ENCODE measurements at places on chromosomes 3 and 15.

DNA sequence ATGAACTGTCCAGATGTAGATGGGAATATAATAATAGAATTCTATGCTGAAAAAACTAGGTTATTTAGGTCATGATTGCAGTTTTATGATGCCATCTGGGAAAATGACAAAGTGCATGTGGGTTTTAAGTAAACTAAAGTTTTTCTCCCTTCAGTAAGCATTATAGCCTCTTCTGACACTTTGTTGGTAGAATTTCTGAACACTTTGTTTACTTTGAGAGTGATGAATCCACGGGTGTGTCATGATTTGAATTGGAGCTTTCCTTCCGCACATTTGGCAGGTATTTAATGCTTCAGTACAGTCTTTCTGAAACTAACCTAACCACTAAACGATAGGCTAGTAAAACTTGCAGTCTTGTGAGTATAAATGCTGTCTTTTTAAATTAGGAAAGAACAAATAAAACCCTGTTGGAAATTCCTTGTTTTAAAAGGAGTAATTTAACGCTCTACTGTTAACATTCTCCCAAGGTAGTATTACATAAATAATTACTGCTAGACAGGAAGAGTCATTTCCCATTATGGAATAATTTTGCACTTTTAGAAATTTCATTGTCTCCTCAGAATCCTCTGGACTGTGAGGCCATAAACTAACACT lies 7.0 kb downstream of the FILIP1L start:
- DNase-seq, result no peak

DNA sequence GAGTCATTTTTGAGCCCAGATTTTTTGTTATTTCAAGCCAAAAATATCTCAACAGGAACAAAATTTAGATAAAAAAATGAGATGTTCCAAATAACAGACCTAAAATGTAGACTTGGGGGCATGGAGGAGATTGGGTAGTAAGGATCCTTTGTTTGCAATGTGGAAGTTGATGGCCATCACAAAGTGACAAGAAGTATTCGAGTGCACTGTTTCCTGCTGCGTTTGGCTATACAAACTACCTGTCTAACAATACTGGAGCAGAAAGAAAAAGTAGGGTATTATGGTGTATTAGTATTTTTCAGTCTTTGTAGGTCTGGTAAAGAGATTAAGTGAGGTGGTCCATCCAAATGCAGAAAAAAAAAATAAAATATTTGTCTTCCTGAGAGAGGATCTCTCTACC lies 284.2 kb downstream of the C3orf38 start:
- DNase-seq, result no peak

- DNase-seq, result no peak
These were observed 186.1 kb upstream of the CGNL1 start for GRCh38 chr15:57190208-57190607.

DNA sequence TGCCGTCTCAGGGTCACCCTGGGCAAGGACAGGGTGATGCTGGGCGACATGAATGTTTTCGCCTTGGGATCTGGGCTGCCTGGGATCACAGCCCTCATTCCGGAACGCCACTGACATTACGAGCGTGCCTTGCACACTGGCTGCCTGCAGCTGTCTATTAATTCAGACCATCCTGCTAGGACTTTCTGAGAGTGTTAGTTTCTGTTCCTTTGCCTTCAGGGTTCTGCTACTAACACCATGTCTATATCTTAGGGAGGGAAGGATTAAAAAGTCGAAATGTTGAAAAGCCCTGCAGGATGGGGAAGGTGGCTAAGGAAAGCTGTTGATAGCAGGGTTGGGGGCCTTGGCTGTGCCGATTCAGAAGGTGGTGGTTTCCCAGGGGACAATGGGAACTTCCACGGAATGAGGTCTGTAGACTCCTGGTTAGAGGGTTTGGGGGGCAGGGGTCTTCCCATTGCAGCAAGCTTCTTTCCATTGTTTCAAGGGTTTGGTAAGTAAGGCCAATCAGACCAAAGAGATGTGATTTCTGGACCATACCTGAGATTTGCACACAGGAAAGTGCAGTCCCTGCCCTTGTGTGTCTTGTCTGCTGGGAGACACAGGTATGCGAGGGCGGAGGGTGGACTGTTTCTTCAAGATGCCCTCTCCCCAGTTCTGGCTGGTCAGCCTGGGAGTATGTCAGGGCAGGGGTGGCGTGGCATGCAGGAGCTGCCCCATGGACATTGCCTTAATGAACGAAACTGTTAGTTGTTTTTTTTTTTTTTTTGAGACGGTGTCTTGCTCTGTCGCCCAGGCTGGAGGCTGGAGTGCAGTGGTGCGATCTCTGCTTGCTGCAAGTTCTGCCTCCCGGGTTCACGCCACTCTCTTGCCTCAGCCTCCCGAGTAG lies 50.9 kb downstream of the RGMA start:
- no peak for DNase-seq

- no peak for DNase-seq
These were observed 12.4 kb upstream of the TTBK2 start for GRCh38 chr15:42932833-42933515.

GRCh38 chr3:158520433-158520832 lies 50.6 kb upstream of the MLF1 start:
- DNase-seq, result no peak

DNA sequence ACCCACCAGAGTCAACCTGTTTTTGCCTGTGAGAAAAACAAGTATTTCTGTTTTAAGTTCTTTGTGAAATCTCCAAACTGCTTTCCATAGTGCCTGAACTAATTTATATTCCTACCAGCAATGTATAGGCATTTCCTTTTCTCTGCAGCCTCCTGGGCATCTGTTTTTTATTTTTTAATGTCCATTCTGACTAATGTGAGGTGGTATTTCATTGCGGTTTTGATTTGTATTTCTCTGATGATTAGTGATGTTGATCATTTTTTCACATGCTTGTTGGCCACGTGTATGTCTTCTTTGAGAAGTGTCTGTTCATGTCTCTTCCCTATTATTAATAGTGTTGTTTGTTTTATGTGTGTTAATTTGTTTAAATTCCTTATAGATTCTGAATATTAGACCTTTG lies 820.5 kb downstream of the MCTP2 start:
- DNase-seq, result no peak

- DNase-seq, result no peak
These were observed 47.2 kb upstream of the PLCL2 start for GRCh38 chr3:16837602-16838001.

DNA sequence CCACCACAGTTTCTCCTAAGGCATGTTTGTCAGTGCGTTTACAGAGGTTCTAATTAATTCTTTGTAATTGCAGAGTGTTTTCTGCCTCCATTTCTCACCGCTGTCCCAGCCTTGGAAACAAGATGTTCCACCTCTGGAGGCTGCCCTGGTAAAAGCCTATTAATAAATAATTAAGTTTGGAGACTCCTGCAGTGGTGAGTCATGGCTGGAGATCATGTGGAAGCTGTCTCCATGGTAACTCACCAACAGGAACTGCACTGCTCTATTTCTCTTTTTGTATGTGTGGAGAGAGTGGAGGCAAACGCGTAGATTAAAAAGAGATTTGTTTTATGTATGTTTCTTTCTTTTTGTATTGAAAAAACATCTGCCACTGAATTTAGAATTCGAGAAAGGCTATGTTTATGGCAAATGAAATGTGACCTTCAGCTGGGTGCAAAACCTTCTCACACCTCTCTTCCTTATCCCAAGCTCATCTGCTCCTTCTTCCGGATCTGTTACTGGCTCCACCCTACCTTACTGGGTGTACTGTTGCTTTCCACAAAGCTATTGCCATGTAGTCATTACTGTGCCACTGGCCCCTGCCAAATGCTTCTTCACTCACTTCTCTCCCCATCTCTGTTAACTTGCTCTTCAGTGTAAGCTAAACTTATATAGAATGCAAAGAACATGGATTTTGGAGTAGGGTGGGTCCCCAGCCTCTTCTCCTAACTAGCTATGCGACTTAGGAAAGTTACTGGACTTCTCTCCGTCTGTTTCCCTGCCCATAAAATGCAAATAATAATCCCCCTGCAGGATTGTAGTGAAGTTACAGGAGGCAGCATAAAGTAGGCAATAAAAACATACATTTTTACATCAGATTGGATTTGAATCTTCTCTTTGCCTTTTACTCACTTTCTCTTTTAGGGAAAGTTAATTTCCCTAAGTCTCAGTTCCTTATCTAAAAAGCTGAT lies 778.5 kb downstream of the NTRK3 start:
- DNase-seq, result no peak

- no peak for DNase-seq
These were observed 168.7 kb downstream of the PTPRG start for GRCh38 chr3:61730056-61730455.

GRCh38 chr3:172673210-172673679 lies 37.6 kb downstream of the NCEH1 start:
- DNase-seq, result peak; percentile 81

DNA sequence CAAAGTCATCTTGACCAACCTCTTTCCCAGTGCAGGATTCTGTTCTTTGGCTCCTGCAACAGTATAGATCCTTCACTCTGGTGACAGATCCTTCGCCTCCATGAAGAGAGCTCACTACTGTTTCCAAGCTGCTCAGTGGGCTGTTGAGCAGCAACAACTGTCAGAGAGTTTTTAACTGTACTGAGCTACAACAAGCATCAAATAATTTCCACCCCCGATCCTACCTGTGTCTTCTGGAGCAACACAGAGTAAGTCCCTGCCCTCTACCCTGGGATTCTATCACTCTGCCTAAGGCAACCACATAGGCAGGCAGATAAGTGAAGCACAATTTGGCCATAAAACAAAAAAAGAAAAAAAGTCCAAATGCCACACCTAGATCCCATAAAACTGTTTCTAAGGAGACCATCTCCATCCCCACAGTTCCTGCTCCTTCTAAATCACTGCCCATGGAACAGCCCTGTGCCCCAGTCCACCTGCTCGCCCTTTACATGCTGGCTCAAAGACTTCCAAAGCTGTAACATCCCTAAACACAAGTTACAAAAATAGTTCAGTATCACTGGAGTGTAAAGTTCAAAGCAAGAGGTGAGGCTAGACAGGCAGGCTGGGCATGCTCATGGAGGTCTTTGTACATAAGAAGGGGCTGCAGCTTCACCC lies 37.8 kb upstream of the ANPEP start:
- no peak for DNase-seq

DNA sequence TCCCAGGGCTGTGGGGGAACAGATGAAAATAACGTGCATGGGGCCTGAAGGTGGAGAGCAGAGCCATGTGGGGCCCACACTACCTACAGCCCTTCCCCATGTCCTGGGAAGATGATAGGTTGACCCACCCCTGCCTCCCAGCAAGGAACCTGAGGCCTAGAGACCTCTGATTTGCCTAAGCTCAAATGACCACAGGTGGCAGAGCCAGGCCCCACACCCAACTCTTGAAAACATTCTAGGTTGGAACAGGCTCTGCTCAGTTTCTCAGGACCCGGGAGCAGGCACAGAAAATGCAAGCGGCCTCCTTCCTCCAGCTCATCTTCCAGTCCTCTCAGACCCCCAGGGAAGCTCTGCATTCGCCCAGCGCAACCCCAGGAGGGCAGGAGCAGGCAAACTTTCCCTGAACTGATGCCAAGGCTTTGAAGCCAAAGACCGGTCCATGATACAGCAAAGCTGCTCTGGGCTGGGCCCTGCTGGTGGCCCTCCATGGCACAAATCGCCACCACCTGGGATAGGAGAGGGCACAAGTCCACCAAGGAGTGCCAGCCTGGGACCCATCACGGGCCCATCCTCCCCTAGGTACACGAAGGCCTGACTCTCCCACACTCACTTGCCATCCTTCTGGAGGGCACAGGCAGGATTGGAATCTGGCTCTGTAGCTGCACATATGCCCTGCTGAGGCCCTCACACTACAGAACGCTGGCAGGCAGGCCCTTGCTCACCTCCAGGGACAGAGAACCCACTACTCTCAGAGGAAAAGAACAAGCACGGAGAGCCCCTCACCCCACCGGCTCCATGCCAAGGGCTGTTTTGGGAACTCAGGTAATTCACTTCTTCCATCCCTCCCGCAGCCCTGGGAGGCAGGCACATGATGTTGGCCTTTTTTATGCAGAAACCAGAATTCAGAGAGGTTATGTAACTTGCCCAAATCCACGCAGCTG lies 51.0 kb upstream of the FURIN start:
- DNase-seq, result no peak

Data from activated naive CD4-positive, alpha-beta T cell treated with anti-CD3 and anti-CD28 coated beads, Interleukin-2, amount 50 U/mL, for 72 hours (primary cell).